Esophagus muscularis mucosa (tissue), 4 donors: ENCODE measurements at places on chromosomes 5 and 9. TPM values are rescaled to one million over a fixed set of nuclear protein-coding genes. Genes with fewer than 3 reads are reported as not detected.

- no peak for DNase-seq
Measured at GRCh38 chr5:102946971-102947370, 173.0 kb downstream of the GIN1 start.

LECT2 gene
- total RNA-seq = not detected

ARID3C gene
- total RNA-seq = not detected

DNA sequence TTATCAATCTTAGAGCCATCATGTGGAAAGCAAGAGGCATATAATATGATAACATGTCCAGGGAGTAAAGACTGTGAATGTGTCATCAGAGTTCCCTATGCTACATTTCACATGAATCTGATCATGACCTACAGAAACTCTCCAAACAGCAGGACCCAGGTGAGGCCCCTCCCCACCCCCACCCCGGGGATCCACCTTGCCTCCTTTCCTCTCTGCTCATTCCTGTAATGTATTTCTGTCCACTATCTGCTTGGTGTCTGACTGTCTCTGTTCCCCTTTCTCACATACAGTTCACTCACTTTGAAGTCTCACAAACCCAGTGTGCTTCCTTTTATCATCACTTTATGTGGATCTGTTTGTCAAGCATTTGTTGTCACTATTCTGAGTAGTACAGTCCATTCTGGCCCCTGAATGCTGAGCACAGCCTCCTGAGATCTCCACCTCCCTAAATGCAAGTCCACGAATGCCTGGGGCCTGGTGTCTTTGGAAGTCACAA is 76.4 kb upstream of the SMARCA2 start:
- DNase-seq = no peak

PALM2AKAP2 gene
- 6.6 TPM for total RNA-seq

DNA sequence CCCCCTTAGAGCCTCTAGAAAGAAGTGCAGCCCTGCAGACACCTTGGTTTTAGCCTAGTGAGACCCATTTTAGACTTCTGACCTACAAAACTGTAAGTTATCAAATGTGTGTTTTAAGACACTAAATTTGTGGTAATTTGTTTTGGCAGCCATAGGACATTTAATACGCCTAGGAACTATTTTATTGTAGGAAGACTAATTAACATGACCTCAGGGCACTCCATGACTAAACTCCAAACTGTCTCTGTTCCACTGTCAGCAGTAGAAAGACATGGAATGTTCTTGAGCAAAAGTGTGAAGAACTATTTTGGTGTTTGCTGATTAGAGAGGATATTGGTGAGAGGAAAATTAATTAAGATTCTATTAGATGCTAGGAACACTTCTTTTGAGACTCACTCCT is 4.1 kb upstream of the APC start:
- no peak for DNase-seq

DNA sequence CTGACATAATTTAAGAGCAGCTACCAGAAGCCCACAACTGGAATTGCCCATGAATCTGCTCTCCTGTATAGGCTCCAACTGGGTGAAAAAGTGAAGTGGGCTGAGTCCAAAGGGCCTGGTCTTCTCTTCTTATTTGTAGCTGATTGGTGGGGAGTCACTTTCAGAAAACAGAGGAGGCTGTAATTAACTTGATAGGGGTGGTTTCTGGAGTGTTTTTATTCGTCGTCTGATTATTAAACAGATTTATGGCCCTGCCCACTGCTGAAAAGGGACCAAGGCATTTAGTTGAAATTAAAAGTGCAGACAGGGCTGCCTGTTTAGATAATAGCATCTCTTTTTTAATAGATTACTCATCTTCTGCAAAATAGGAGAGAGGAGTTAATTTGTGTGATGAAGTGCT is 81.0 kb upstream of the SAP30L start:
- DNase-seq = no peak

NR2F1 gene
- total RNA-seq = 40.2 TPM

DNA sequence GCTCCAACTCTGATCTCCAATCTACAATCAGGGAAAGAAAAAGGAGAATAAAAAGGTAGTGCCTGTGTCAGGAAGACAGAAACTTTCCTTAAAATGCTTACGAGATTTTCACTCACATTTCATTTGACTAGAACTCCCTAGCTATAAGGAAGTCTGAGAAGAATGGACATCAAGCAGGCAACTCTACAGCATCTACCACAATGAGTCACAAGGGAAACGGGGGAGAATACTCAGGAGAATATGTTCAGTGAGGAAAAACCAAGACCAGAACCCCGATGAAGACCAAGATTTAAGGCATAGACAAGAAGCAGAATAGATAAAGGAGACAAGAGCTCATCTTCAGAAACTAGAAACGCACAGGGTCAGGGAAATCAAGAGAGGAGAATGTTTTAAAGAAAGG is 9.0 kb upstream of the SETD9 start:
- no peak for DNase-seq

TMEM252 gene
- 0.34 TPM for total RNA-seq

GRCh38 chr9:34647651-34648050 is 1.2 kb downstream of the GALT start:
- DNase-seq = no peak

DOCK8 gene
- 45.1 TPM for total RNA-seq

- DNase-seq = no peak
Measured at GRCh38 chr5:10745133-10745532, 15.9 kb downstream of the DAP start.

DNA sequence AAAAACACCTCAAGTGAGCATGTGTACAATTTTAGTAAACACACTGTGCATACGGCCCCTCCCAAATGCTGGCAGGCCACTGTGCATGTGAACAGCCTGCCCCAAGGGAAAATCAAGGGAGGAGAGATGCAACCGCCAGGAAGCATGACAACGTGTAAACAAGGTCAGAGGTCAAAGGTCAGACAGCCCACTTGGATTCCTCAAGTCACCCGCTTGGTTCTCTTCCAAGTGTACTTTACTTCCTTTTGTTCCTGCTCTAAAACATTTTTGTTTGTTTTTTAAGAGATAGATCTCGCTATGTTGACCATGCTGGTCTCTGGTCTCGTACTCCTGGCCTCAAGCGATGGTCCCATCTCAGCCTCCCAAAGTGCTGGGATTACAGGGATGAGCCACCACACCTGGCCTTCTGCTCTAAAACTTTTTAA is 126.7 kb upstream of the SHB start:
- DNase-seq = no peak

ANKRD20A1 gene
- 0.83 TPM for total RNA-seq

DNA sequence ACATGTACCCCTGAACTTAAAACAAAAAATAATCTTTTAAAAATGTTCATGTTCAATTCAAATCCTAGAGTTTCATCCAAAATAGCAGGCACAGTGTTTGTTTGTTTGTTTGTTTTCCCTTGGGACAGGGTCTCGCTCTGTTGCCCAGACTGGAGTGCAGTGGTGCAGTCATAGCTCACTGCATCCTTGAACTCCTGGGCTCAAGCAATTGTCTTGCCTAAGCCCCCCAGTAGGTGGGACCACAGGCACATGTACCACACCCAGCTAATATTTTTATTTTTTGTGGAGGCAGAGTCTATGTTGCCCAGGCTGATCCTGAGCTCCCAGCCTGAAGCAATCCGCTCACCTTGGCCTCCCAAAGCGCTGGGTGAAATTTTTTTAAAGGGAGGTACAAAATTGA is 5.0 kb upstream of the POLR1E start:
- no peak for DNase-seq

DNA sequence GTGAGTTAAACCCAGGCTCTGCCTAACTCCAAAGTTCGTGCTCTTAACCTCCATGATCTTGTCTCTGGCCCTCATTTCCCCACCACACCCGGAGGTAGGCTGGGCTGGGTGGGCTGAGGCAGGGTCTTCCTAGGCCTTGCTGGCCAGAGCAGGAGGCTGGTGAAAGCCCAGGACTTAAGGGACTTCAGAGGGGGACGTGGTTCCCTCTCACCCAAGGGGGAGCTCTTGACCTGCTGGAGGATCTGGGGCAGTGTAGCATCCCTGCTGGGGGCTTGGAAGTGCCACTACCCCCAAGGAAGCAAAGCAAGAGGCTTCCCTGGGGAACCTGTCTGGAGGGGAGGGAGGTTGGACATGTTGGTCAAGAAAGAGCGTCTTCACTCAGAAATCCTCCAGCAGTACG is 14.7 kb downstream of the PITX1 start:
- no peak for DNase-seq

DNA sequence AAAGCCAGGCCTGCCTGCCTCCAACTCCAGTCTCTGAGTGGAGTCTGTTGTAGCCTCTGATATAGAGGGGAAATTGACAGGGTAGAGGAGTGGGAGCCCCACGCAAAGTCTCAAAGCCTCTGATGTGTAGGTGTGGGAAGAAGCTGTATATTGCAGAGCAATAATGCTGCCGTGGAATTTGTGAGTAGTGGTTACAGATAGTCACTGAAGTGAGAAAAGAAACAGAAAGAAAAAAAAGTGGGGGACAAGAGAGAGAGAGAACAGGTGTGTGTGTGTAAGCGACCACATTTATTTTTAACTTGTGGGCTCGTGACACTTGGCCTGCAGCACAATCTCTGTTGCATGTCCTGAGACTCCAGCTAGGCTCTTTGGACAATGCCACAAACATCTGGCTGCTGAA is 227.8 kb downstream of the NSG2 start:
- no peak for DNase-seq
